HFFc6 (cell line): ENCODE measurements at places on chromosomes 3 and 15.

GRCh38 chr3:183217548-183218332 lies 35.3 kb upstream of the B3GNT5 start:
- DNase-seq, result no peak
- no peak overlapping the region for H3K4me3 ChIP-seq
- no peaks in the 10 kb centered on the region for H3K4me1 ChIP-seq
- H3K27me3 ChIP-seq, result peaks cover 22% of the 10 kb centered on the region

- H3K36me3 ChIP-seq, result peaks cover 12% of the 10 kb centered on the region; the same call in 1 of the 2 replicates
- DNase-seq, result no peak
- no peak overlapping the region for H3K27ac ChIP-seq
- no peak overlapping the region for H3K4me3 ChIP-seq
These were observed 142.3 kb upstream of the RASGRP1 start for GRCh38 chr15:38706956-38707355.

DNA sequence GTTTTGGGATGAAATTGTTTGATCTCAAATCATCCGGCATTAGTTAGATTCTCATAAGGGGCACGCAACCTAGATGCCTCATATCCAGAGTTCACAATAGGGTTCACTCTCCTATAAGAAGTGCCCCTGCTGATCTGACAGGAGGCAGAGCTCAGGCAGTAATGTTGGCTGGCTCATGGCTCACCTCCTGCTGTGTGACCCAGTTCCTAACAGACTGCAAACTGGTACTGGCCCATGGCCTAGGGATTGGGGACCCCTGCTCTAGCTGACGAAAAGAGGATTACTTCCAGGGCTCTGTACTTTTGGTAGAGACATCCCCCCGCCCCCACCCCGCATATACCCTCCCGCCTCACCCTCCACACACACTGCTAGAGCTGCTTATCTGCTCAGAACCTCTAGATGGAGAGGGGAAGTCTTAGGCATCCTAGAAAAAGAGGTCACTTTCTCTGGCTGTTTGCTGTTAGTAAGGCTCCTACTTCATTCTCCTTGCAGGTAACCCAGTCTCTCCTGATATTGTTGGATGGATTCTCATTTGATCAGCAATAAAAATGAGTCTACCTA lies 923.1 kb downstream of the CADM2 start:
- no peaks in the 10 kb centered on the region for H3K4me1 ChIP-seq
- H3K36me3 ChIP-seq, result 0 out of 2 replicates have a peak, but pooled peaks cover 4% of the 10 kb centered on the region
- H3K4me3 ChIP-seq, result no peak overlapping the region
- no peak for DNase-seq
- no peaks in the 10 kb centered on the region; the same call in 1 of the 2 replicates for H3K27me3 ChIP-seq

DNA sequence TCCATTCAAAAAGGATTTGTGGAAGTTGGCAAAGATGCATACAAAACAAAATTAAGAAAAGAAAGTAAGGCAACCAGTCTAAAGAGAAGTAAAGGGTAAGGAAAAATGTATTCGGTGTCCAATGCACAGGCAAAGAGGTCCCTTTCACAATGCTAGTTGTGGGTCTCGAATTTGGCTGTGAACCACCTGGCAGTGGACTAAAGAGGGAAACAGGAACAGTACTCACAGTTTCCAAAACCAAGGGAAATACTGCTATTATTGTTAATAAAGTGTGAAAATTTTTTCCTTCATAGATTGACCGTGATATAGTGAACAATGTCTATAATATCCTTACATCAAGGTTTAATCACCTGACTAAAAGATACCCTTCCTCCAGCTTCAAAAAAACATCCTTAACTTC lies 57.9 kb downstream of the TNIK start:
- no peaks in the 10 kb centered on the region for H3K27me3 ChIP-seq
- H3K36me3 ChIP-seq, result peaks cover 14% of the 10 kb centered on the region; the same call in 1 of the 2 replicates
- H3K4me1 ChIP-seq, result peaks cover 16% of the 10 kb centered on the region
- H3K27ac ChIP-seq, result no peak overlapping the region
- no peak overlapping the region for H3K4me3 ChIP-seq

- no peak overlapping the region for H3K4me3 ChIP-seq
- peaks cover 10% of the 10 kb centered on the region for H3K4me1 ChIP-seq
- no peak overlapping the region for H3K27ac ChIP-seq
- H3K27me3 ChIP-seq, result peaks cover 4% of the 10 kb centered on the region
- DNase-seq, result no peak
- no peaks in the 10 kb centered on the region for H3K36me3 ChIP-seq
These were observed 40.3 kb downstream of the POLR2M start for GRCh38 chr15:57746786-57747185.

GRCh38 chr15:81312790-81313543 lies 11.0 kb downstream of the STARD5 start:
- peak overlapping the region; percentile 72 for H3K27ac ChIP-seq
- H3K27me3 ChIP-seq, result peaks cover 3% of the 10 kb centered on the region
- H3K36me3 ChIP-seq, result peaks cover 26% of the 10 kb centered on the region
- H3K4me3 ChIP-seq, result peak overlapping the region; percentile 34

DNA sequence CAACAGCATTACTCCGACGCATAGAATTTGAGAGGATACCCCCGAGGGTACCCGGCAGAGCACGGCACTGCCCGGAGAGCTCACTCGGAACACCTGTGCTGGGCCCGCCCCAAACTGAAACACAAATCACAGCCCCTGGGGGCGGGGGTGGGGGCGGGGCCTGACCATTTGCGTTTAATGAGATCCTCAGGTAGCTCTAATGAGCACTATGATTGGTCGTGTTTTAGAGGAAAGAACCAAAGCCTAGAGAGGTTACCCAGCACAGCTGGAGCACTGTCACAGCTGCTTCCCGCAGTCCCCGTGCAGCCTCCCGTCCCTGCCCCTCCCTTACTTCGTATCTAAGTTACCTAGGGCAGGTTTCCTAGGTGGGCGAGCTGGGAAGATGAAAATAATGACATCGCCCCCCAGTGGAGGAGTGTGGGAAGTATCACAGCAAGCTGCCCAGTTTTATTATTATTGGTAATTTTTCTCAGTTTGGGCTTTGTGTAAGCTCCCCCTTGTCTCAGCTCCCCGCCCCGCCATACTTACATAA lies 187.1 kb downstream of the PDE8A start:
- H3K36me3 ChIP-seq, result peaks cover 26% of the 10 kb centered on the region
- no peak overlapping the region for H3K27ac ChIP-seq
- H3K4me3 ChIP-seq, result no peak overlapping the region
- DNase-seq, result no peak
- peaks cover 16% of the 10 kb centered on the region for H3K27me3 ChIP-seq

- no peaks in the 10 kb centered on the region for H3K36me3 ChIP-seq
- no peak overlapping the region for H3K4me3 ChIP-seq
- H3K27ac ChIP-seq, result no peak overlapping the region
These were observed 57.5 kb upstream of the PRR23E start for GRCh38 chr3:127135241-127136023.

DNA sequence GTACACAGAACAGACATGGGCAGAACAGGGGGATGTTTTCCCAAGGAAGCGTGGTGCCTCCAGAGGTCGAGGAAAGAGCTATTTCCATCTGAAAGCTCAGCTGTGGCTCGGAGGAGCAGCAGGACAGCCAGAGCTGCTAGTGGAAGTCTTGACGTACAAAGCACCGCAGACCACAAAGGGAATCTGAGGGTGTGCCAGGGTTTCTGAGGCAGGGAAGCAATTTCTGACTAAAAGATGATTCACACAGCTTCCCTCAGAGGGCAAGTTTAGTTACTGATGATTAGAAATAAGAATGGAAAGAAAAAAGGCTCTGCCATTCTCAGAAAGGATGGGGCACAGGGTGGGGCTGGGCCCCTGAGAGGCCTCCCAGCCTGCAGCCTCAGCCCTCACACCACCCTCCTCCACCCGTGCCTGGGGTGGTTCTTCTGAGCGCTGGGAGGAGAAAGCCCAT lies 45.8 kb upstream of the SEC13 start:
- peaks cover 53% of the 10 kb centered on the region for H3K4me1 ChIP-seq
- peak overlapping the region; percentile 53; the same call in 1 of the 2 replicates for H3K4me3 ChIP-seq
- peaks cover 13% of the 10 kb centered on the region for H3K36me3 ChIP-seq
- no peaks in the 10 kb centered on the region; the same call in 1 of the 2 replicates for H3K27me3 ChIP-seq
- DNase-seq, result peak; percentile 98

- H3K27me3 ChIP-seq, result peaks cover 4% of the 10 kb centered on the region; the same call in 1 of the 2 replicates
- DNase-seq, result no peak
- no peaks in the 10 kb centered on the region for H3K36me3 ChIP-seq
- H3K4me1 ChIP-seq, result peaks cover 9% of the 10 kb centered on the region
- H3K4me3 ChIP-seq, result no peak overlapping the region
These were observed 89.3 kb downstream of the ST6GAL1 start for GRCh38 chr3:187019542-187020072.

DNA sequence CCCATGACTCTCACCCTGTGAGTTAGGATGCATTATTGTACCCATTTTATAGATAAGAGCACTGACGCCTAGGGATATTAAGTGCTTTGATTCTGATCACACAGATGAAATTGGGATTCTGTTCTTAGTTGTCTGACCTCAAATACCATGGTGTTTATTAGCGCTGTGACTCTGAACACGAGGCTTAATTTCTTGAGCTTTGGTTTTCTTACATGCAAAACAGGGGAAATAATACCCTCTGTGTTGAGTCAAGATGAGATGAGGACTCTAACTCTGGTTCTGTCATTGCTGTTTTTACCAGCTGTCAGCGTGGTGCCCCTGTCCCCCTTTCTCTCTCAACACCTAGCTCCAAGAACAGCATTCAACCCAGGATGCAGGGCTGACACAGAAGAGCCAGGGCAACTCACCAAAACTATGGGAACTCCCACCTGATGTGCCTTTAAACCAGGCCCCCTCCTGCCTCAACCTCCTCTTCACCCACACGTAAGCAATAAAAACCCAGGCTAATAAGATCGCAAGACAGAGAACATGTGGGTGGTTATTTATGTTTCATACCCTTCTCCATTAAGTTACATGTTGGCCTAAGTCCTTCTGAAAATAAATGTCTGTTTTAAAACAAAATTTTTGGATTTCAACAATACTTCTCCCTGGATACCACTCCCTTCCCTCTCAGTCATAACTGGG lies 100.1 kb upstream of the SPATA12 start:
- H3K27ac ChIP-seq, result no peak overlapping the region
- peaks cover 18% of the 10 kb centered on the region for H3K27me3 ChIP-seq
- H3K4me3 ChIP-seq, result no peak overlapping the region

DNA sequence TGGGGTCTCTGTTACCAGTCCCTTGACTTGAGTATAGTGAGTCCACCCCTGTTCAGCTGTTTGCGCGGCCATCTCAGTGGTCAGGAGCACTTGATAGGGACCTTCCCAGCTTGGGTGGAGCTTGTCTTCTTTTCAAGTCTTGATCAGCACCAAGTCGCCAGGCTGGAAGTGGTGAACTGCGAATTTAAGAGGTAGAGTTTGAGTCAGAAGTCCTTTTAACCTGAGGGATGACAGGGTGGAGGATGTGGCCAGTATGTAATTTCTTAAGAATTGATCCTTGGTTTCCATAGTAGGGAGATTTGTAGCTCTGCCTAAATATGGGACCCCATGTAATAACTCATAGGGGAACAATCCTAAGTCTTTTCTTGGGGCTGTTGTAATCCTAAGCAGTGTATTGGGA lies 86.3 kb upstream of the XCR1 start:
- peak overlapping the region; percentile 85; the same call in 1 of the 2 replicates for H3K27ac ChIP-seq
- peaks cover 79% of the 10 kb centered on the region for H3K4me1 ChIP-seq
- H3K4me3 ChIP-seq, result no peak overlapping the region; the same call in 1 of the 2 replicates
- no peaks in the 10 kb centered on the region for H3K27me3 ChIP-seq
- no peak for DNase-seq

- H3K36me3 ChIP-seq, result no peaks in the 10 kb centered on the region
- no peak overlapping the region for H3K4me3 ChIP-seq
- DNase-seq, result no peak
- no peaks in the 10 kb centered on the region for H3K4me1 ChIP-seq
- peaks cover 11% of the 10 kb centered on the region for H3K27me3 ChIP-seq
These were observed 101.8 kb downstream of the SCN11A start for GRCh38 chr3:38949994-38950393.

GRCh38 chr3:73449774-73450173 lies 175.0 kb downstream of the PDZRN3 start:
- H3K27me3 ChIP-seq, result no peaks in the 10 kb centered on the region
- DNase-seq, result no peak
- H3K4me1 ChIP-seq, result peaks cover 14% of the 10 kb centered on the region

DNA sequence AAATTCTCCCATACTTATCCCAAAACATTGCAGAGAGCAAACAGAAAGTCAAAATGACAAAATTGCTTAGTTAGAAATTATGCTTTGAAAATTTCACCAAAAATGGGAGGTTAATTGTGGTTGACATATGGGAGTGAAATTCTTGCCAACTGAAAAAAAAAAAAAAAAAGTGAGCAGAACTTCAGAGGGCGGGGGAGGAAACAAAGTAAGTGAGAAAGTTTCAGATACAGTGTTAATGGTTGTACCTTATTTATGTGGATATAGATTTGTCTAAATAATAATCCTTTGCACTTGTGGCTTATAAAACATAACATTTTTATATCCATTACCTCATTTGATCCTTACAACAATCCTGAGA lies 91.5 kb upstream of the RAP2B start:
- no peaks in the 10 kb centered on the region for H3K36me3 ChIP-seq
- peaks cover 3% of the 10 kb centered on the region for H3K27me3 ChIP-seq
- no peak for DNase-seq
- peak overlapping the region; percentile 47; the same call in 1 of the 2 replicates for H3K4me3 ChIP-seq
- H3K27ac ChIP-seq, result peak overlapping the region; percentile 62

DNA sequence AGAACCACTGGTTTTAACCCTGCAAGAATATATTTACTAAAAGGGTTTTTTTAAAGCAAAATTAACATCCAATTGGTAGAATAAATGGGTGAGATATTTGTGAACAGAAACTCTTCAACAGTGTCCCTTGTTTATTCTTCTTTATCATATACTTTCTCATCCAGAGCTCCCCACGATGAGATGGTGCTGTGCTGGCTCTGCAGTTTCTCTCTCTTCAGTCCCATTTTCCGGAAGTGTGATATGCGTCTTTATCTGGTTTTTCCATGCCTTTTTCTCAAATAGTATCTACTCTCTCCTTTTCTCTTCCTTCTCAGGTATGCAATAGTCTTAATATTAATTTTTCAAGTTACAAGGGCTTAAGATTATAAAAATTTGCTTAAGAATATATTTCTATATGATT lies 1.5 kb downstream of the EAF2 start:
- H3K36me3 ChIP-seq, result peaks cover 11% of the 10 kb centered on the region; the same call in 1 of the 2 replicates
- peaks cover 29% of the 10 kb centered on the region for H3K4me1 ChIP-seq
- H3K27ac ChIP-seq, result no peak overlapping the region
- no peaks in the 10 kb centered on the region for H3K27me3 ChIP-seq

GRCh38 chr15:54815556-54815955 lies 381.2 kb downstream of the RSL24D1 start:
- H3K27me3 ChIP-seq, result peaks cover 2% of the 10 kb centered on the region; the same call in 1 of the 2 replicates
- no peak overlapping the region for H3K4me3 ChIP-seq
- DNase-seq, result no peak
- 0 out of 2 replicates have a peak, but pooled peaks cover 7% of the 10 kb centered on the region for H3K36me3 ChIP-seq

- DNase-seq, result no peak
- H3K27me3 ChIP-seq, result no peaks in the 10 kb centered on the region; the same call in 1 of the 2 replicates
- H3K27ac ChIP-seq, result no peak overlapping the region
- no peaks in the 10 kb centered on the region for H3K36me3 ChIP-seq
- no peak overlapping the region for H3K4me3 ChIP-seq
These were observed 412.8 kb upstream of the TGFBR2 start for GRCh38 chr3:30193625-30194044.

DNA sequence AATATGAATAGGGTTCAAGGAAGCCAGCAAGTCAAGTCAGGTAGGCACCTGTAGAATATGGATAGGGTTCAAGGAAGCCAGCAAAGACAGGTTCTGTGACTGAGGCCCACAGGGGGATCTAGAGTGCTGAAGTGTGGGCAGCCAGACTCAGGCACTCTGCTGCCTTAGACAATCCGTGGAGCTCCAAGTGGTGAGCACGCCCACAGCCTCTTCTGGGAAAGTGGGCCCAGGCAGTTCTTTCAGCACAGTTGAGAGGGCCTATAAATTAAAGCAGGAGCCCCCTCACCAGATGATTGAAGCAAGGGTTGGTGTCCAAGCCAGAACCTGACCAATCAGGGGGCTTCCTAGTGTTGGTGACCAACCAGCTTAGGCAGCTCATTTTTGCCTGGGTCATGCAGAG lies 51.0 kb downstream of the ANP32A start:
- no peak overlapping the region for H3K27ac ChIP-seq
- H3K27me3 ChIP-seq, result peaks cover 16% of the 10 kb centered on the region
- peaks cover 11% of the 10 kb centered on the region for H3K4me1 ChIP-seq
- H3K36me3 ChIP-seq, result peaks cover 8% of the 10 kb centered on the region
